ENCODE measurements at places on chromosomes 2 and 18. TPM values are rescaled to one million over a fixed set of nuclear protein-coding genes. Genes with fewer than 3 reads are reported as not detected.
A peak's percentile ranks its signal among the peaks of the same experiment; 100 is the strongest.

DNA sequence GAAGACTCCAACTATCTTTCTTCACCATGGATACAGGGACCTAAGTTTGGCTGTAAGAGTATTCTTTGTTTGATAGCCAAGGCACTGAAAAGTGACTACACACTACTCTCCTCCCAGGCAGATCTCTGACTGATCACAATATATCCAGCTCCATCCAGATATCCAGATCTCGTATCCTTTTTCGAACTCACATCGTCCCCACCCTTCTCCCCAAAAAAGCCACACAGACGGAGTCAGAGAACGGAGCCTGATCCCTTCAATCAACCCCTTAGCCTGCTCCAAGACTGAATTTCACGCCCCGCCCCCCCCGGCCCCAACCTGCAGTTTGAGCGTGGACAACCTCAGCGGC, 533 bp downstream of the DHX57 start:
- no peak for DNase-seq

DNA sequence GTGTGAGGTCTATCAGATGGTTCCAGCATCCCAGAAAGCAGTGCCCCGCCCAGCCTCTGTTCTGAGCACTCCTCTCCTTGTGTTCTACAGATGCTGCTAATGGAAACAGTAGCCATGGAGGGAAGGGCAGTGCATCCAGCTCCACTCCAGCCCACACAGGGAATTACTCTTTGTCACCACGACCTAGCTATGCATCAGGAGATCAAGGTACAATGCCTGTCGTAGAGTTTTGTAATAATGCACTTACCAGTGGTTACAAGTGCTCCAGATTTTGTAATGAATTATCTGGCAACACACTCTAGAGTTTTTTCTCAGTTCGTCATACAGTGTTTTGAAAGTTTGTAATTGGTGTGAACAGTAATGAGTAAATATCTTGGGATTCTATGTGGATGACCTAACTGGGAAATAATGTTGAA, 161.1 kb downstream of the ESCO1 start:
- peak; percentile 41 for DNase-seq

DNA sequence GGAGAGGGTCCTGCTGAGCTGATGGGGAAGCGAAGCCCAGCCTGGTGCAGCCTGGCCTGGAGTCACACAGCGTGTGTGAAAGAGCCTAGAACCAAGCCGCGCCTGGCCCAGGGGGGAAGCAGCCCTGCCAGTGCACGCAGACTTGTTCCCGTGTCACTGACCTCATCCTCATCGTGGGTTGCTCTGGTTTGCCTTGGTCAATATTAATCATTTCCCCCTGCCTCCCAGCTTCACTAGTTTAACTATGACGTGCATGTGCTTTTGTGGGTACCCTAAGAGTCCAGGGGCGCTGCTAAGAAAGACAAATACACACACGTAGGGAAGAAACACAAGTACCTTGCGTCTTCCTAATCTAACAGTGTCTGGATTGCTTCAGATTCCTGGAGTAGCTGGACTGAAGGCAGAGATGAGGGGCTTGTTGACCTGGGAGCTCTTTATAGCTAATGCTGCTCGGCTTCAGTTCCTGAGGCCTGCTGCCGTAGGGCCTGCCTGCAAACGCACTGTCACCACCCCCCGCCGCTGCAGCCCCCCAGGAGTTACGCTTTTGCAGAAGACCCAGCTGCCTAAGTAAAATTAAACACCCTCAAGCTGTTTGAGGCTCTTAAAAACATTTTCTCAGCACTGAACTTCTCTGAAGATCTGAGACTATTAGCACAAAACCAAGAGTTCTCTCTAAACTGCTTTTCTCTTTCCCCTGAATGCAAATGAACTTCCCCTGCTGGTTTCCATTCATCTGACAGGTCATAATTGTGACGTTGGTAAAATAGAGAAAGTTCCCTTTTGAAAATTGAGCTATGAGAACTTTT, 159.2 kb downstream of the FAM210A start:
- DNase-seq: peak; percentile 7

GRCh38 chr2:232588680-232589585, 38.4 kb downstream of the EIF4E2 start:
- DNase-seq: peak; percentile 71

DNA sequence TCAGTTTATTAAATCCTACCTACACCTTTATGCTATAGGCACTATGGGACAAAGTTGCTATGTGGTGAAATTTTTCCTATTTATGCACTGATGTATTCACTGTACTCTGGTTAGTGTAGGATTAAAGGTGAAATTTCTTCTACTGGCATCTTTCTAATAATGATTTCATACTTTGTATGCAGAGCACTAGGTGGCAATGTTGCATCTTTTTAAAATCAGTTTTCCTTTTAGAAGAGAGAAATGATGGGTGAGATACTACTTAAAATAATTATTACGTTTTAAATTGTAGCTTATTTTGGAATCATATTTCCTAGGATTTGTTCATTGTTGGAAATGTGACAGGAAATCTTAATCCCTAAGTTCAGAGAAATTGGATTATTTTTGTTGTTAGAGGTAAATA, 150.9 kb downstream of the CD8B2 start:
- no peak for DNase-seq

DNA sequence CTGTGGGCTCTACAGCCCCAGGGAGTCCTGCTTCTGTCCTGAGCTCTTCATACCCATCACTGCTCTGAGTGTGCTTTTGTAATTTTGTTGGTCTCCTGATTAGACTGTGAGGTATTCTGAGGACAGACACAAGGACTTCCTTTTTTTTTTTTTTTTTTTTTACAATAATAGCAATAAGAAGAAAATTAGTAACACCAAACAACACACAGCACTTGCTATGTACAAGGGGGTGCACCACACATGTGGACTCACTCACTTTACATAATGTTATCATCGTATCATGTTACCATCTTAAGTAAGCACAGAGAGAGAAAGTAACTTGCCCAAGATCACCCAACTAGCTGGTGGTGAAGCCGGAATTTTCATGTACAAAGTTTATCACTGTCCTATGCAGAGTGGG, 34.6 kb downstream of the MBP start:
- peak; percentile 19 for DNase-seq

DNA sequence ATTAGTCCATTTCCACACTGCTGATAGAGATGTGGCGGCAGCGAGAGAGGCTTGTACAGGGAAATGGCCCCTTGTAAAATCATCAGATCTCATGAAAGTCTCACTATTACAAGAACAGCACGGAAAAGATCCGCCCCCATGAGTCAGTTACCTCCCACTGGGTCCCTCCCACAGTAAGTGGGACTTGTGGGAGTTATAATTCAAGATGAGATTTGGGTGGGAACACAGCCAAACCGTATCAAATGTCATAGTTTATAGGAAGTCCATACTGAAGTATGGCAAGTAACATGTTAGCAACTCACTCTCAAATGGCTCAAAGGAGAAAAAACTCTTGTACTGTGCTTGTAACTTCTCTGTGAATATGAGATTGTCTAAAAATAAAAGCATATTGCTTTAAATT, 56.1 kb downstream of the FARP2 start:
- DNase-seq: peak; percentile 94

DNA sequence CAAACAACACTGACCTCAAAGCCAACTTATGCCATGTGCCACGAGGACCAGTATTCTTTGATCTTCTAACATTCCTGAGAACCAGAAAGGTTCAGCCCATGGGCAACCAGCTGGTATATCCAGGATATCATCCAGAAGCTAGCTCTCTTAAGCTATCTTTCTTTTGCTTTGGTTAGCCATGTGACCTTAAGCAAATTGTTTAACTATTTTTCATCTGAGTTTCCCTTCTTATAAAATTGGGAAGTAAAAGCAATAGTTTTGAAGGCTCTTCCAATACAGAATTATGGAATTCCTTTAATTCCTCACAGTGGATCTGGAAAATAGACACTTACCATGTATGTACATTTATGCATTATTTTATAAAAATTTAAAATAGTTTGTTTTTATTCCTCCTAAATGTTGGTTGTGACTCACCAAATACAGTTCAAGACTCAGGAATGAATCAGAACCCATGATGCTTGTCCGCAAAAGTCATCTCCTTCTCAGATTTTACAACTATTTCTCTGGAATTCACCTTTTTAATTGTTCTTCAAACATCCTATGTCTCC, 435.7 kb downstream of the ZEB2 start:
- DNase-seq: peak; percentile 69

GRCh38 chr2:217878915-217879590, 123.7 kb downstream of the TNS1 start:
- no peak for DNase-seq

DNA sequence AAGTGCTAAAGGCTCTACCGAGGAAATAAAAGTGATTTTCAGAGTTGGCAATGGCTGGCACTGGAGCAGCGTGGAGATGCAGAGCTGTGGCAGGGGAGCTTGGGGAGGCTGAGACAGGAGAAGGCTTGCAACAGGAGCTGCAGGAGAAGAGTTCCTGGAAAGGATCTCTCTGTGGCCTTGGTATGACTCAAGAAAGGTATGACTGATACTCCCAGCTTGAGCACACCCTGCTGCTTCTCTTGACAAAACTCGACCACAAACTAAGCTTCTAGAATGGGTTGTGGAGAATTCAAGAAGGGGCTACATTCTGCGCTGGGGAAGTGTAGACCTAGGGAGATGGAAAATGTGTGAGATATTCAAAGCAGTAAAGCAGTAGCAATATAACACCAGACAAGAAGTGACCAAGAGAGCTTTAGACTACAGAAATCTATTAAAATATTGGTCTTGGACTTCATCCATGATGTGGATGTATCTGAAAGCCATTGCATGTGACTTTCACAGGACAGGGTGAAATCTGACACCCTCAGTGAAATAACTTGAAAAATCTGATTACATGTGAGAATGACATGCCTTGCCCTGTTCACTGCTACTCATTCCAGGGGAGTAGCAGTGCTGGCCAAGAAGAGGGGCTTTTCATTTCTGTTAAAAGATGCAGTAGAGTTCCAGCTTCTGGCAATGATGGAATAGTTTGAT, 41.5 kb downstream of the SUCLG1 start:
- no peak for DNase-seq

DNA sequence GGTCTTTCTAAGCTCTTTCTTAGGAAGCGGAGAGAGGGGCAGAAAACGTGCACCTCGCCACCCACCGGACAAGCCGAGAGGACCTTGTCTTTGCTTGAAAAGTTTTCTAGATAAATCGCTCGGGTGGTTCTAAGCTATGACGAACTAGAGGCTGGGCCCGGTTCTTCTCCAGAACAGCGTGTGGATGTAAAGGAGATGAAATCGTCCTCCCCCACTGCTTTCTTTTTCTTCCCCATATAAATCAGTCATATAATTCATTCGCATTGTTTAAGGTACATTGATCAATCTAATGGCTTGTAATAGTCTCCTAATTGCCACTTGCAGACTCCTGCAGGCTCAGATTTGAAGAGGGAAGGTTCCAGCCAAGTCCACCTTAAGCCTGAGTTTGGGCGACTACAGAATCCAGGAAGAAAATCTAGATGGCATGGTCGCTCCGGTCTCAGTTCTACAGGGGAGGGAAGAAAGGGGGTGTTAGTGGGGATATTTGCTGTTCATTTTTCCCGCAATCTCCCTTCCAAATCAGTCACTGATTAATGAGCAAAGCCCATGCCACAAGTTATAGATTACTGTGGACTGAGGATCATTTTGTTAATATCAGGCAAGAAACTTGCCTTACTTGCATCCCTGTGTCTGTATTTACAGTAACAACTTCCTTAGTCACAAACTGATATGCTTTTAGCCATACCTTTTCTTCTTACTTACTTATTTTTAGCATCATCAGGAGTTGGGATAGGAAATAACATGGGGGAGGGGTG, 5.6 kb upstream of the SP9 start:
- DNase-seq: no peak

- DNase-seq: no peak
These were observed 39.6 kb downstream of the MOB4 start for GRCh38 chr2:197555467-197555866.

GRCh38 chr18:52093171-52093570, 246.8 kb upstream of the DCC start:
- no peak for DNase-seq

DNA sequence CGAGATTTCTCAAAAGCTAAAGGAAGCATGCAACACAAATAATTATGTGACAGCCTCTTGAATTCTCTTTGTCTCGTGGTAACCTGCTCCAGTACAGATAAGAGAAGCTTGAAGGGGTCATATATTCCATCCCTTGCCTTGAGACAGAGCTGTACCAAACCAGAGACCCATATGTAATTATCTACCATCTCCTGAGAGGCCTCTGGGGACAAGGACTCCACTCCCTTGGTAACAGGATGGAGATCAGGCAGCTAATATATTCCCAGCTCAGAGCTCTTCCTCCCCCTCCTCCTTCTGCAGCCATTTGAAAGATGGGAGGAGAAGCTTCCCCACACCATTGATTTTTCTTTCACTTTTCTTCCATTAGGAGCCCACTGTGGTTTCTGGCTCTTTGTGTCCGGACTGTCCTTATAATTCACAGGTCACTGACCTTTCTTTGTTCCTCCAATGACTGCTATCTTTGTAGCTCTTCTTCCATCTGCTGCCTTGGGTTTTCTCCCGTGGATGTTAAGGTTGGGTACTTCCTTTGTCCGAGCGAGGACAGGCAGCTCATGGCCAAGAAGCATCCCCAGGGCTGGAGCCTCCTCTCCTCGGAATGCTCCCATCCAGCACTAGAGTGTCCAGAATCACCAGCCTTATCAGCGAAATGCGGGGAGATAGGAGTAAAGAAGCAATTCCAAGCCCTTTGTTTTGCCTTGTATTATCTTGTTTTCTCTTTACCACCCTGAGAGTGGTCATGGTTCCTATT, 72.6 kb upstream of the STPG4 start:
- DNase-seq: no peak

The ATAD2B gene
- 7.9 TPM for total RNA-seq

The REL gene
- total RNA-seq: 2.7 TPM

The METTL21A gene
- total RNA-seq: 24.1 TPM

The TXNL1 gene
- 83.0 TPM for total RNA-seq

The QPCT gene
- 42.6 TPM for total RNA-seq

The HAAO gene
- total RNA-seq: not detected

The GKN2 gene
- total RNA-seq: not detected

The RASGRP3 gene
- 6.7 TPM for total RNA-seq

The IL18RAP gene
- total RNA-seq: not detected

The PROM2 gene
- total RNA-seq: not detected

The TMEM182 gene
- total RNA-seq: 6.1 TPM

Measured in Daoy (cell line).